ENCODE measurements at places on chromosomes 3 and 15. TPM values are rescaled to one million over a fixed set of nuclear protein-coding genes. Genes with fewer than 3 reads are reported as not detected.

The GOLGA6B gene
- 1.4 TPM for total RNA-seq

The ACP3 gene
- 0.06 TPM for total RNA-seq

The IGDCC3 gene
- total RNA-seq = 36.8 TPM

The PIERCE2 gene
- 10.9 TPM for total RNA-seq

The GOLGA8T gene
- 0.25 TPM for total RNA-seq

The FBXO40 gene
- 0.08 TPM for total RNA-seq

The NEDD4 gene
- total RNA-seq = 11.5 TPM

The TUSC7 gene
- total RNA-seq = 4.8 TPM

The STXBP5L gene
- 1.3 TPM for total RNA-seq

The OSBPL10 gene
- total RNA-seq = 10.4 TPM

The DNASE1L3 gene
- 0.46 TPM for total RNA-seq

The CSPG4 gene
- 0.13 TPM for total RNA-seq
